ENCODE measurements at places on chromosomes 3 and 15.

DNA sequence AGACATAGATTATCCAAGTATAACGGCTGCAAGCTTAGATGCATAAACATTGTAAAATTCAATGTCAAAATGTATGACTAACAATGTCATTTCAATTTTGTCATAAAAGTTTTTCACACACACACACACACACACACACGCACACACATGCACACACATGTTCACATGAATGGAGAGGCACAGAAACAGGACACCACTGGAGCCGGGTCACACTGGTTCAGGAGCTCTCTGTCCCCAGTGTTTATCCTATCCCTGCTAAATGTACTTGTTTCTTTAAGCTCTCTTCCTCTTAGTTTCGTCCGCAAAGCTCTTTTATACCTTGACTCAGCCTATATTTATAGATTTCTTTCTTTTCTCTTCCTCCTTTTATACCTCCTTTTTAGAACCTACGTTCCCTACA is 249.9 kb downstream of the CADPS start:
- ATAC-seq: no peak

GRCh38 chr3:60707452-60708020 is 543.7 kb downstream of the FHIT start:
- ATAC-seq: no peak

- ATAC-seq: peak; percentile 27
Measured at GRCh38 chr3:111715911-111716523, 120.9 kb upstream of the ZBED2 start.

DNA sequence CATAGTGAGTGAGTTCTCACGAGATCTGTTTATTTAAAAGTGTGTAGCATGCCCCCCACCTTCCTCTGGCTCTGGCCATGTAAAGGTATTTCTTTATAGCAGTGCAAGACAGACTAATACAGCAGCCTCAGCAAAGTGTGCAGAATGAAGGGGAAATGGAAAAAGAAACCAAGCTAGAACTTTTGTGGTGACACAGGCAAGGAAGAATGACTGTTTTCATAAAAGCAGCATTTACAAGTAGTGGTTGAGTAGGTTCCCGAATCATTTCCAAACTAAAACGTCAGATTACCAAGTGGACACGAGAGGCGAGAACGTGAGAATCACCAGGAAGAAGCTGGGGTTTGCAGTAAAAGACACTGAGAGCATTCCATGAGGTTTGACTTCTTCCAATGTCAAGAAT is 100.2 kb upstream of the AKAP13 start:
- ATAC-seq: no peak

- ATAC-seq: no peak
Measured at GRCh38 chr3:157059661-157060060, 100.3 kb downstream of the CCNL1 start.

- ATAC-seq: no peak
Measured at GRCh38 chr3:13209634-13209997, 136.4 kb upstream of the IQSEC1 start.

GRCh38 chr3:129195731-129196256 is 12.1 kb upstream of the CNBP start:
- ATAC-seq: peak; percentile 87

DNA sequence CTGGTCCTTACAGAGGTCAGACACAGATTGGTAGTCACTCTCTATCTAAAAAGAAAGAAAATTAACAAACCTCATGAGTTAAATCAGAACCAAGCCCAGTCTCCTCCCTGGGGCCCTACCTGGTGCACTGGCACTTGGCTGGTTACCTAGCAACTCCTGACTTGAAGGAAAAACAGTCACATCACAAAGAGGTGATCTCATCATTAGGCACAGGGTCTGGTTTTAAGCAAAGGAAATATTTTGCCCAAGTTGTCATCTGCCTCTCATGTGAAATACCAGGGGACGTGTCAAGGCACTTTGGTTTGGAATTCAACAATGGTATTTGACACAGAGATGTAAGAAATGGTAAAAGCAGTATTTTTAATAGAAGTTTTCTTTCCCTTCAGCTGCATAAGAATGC is 47.7 kb upstream of the FMN1 start:
- ATAC-seq: peak; percentile 48

- peak; percentile 2 for ATAC-seq
Measured at GRCh38 chr3:53073553-53074365, 27.9 kb upstream of the SFMBT1 start.

DNA sequence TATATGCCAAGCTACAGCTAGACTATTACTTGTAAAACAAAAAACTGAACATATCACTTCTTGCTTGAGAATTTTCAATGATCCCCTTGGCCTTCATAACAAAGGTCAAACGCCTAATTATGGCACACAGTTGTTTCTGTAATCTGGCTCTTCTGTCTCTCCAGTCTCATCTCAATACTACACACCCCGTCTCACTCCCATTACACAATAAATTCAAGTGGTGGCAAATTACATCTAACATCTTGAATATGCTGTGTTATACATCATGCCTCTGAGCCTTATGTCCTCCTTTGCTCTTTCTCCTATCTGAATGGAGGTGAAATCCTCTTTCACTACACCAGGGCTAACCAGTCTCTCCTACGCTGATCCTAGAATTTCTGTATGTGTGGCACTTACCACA is 140.4 kb downstream of the TBL1XR1 start:
- no peak for ATAC-seq

GRCh38 chr3:35739181-35739809 is 100.0 kb downstream of the ARPP21 start:
- no peak for ATAC-seq

GRCh38 chr15:60568301-60568742 is 89.4 kb upstream of the ICE2 start:
- ATAC-seq: peak; percentile 17

GRCh38 chr3:138833899-138834595 is 681 bp downstream of the PIK3CB start:
- ATAC-seq: peak; percentile 32

DNA sequence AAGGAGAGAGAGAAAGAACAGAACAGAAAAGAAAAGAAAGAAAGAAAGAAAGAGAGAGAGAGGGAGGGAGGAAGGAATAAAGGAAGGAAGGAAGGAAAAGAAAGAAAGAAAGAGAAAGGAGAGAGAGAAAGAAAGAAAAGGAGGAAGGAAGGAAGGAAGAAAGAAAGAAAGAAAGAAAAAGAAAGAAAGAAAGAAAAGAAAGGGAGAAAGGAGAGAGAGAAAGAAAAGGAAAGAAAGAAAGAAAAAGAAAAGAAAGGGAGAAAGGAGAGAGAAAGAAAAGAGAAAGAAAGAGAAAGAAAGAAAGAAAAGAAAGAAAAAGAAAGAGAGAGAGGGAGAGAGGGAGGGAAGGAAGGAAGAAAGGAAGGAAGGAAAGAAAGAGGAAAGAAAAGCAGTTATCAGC is 108.8 kb downstream of the ARPP21 start:
- no peak for ATAC-seq
